ENCODE measurements at places on chromosomes 5 and 9.
A peak's percentile ranks its signal among the peaks of the same experiment; 100 is the strongest.

DNA sequence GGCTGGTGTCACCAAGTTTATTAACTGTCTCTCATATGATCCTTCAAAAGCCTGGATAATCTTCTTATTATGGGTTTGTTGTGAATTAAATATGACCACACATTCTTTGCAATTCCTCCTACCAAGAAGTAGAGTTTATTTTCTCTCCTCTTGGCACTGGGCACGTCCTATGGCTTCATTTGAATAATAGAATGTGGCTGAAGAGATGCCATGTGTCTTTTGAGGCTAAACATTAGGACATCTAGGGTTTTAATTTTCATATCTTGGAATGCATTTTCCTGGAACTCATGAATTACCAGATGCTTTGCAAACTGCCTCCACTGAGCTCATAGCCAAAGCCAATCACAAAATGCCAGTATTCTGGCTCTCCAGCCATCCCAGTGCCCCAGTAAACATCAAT is 19.9 kb upstream of the SCGB3A2 start:
- no peak for DNase-seq

- DNase-seq = peak; percentile 80
These were observed 15.5 kb downstream of the CARD19 start for GRCh38 chr9:93111371-93112115.

GRCh38 chr9:89044104-89044503 is 52.8 kb downstream of the S1PR3 start:
- no peak for DNase-seq

DNA sequence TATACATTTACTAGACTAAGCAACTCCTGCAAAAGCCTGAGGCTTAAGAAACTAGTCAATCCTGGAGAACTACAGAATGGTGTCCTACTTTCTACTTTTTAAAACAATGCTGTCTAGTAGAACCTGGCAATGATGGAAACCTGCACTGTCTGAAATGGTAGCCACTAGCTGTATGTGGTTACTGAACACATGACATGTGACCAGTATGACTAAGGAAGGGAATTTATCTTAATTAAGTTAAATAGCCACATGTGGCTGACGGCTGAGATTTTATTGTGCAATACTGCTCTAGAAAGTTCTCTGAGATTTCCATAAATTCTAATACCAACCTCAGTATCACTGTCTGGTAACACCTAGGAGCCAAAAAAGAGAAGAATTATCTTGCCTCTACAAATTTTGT is 44.9 kb upstream of the RAPGEF6 start:
- DNase-seq = peak; percentile 77

- no peak for DNase-seq
These were observed 49.0 kb downstream of the ADAMTS2 start for GRCh38 chr5:179296150-179296821.

GRCh38 chr9:97726716-97727115 is 29.6 kb upstream of the XPA start:
- no peak for DNase-seq

GRCh38 chr9:18675973-18676372 is 202.0 kb downstream of the ADAMTSL1 start:
- no peak for DNase-seq

GRCh38 chr9:92762781-92763708 is 1.6 kb downstream of the BICD2 start:
- DNase-seq = no peak

GRCh38 chr9:76431601-76432000 is 27.4 kb upstream of the GCNT1 start:
- no peak for DNase-seq

DNA sequence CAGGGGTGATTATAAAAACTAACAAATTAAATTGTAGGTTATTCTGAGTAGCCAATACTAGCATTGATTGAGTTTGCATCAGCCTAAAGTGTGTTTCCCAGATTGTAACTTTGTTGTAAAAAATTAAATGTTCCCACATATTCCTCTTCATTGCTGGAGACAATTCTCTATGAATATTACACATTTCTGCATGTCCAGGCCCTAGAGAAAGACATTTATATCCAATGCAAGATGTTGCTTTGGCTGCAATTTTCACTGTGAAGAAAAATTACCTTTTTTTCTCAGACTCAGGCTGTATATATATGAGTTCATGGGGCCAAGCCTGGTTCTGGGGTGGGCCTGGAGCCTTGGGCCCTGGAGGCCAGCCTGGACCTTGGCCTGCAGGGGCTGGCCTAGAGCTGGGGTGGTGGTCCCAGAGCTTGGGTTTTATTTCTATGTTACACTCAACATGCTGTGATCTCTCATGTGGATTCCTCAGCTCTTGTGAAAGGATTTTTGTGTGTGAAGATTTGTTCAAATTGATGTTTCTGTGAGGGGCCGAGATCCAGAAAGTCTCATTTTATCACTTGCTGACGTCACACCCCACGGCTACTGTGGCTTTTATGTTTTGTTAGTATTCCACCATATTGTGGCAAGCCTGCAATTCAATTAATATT is 232.5 kb downstream of the SPATA31A1 start:
- no peak for DNase-seq

- DNase-seq = no peak
These were observed 5.7 kb downstream of the NAIF1 start for GRCh38 chr9:128061275-128061960.

- no peak for DNase-seq
These were observed 31.0 kb upstream of the IL17B start for GRCh38 chr5:149410071-149410470.

- no peak for DNase-seq
These were observed 19.4 kb downstream of the EFNA5 start for GRCh38 chr5:107651325-107651724.

- no peak for DNase-seq
These were observed 272.1 kb upstream of the CDH6 start for GRCh38 chr5:30921388-30921787.

DNA sequence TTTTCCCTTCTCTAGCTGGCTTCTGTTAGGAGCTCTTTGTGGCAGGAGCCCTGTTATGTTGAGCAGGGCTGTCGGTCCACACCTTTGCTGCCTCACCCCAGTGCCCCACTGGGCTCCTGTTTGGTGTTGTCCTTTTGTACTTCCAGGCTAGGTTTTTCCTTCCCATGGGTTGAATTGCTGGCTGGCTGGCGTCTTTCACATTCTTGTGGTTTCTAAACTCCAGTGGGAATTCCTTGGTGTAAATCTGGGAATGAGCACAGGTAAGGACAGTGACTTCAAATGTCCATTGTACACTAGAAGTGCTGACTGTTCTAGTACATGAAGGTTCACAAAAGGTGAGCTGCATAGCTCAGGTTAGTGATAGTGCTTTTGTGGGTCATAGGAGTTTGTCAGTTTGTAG is 30.4 kb downstream of the RASGRF2 start:
- DNase-seq = no peak

DNA sequence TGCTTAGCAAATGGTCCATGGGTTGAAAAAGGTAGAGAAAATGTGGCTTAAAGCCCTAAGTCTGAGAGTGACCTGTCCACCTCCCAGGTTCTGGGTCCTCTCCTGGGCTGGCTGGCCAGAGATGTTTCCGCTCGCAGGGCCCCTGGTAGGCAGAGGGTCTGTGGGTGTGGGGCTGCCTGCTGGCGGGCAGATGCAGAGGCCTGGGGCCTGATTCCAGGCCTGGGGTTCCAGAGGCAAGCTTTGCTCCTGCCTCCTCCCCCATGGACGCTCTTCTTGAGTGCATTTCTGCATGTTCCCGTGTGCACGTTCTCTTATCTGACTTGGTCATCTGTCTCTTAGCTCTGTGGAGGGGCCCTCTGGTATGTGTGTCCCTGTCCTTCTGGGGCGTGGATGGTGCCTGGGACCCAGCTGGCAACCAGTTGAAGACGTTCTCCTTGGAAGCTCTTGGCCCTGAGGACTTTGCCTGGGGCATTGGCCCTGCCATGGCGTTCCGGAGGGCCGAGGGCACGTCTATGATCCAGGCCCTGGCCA is 3.8 kb downstream of the MIGA2 start:
- DNase-seq = no peak

DNA sequence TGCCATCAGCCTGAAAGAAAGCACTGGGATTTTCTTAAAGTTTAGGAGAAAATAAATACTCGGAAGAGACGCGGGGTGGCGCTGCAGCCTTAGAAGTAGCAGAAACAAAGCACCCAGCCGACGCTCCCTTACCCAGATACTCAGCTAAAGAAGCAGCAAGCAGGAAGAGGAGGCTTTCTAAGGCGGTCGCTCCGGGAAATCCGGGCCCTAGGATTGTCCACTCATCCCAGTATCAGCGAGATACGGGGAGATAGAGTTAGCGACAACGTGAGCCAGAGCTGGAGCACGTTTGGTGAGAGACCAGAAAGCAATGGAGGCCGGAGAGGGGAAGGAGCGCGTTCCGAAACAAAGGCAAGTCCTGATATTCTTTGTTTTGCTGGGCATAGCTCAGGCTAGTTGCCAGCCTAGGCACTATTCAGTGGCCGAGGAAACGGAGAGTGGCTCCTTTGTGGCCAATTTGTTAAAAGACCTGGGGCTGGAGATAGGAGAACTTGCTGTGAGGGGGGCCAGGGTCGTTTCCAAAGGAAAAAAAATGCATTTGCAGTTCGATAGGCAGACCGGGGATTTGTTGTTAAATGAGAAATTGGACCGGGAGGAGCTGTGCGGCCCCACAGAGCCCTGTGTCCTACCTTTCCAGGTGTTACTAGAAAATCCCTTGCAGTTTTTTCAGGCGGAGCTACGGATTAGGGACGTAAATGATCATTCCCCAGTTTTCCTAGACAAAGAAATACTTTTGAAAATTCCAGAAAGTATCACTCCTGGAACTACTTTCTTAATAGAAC is at the start of gene PCDHB2:
TSS of gene PCDHB2 (plus strand) at position 135 of the 782 bp plus-strand sequence. CDS start at position 311, 176 bp downstream.
- peak; percentile 1 for DNase-seq

GRCh38 chr9:792331-793260 is 48.9 kb upstream of the DMRT1 start:
- peak; percentile 4 for DNase-seq

DNA sequence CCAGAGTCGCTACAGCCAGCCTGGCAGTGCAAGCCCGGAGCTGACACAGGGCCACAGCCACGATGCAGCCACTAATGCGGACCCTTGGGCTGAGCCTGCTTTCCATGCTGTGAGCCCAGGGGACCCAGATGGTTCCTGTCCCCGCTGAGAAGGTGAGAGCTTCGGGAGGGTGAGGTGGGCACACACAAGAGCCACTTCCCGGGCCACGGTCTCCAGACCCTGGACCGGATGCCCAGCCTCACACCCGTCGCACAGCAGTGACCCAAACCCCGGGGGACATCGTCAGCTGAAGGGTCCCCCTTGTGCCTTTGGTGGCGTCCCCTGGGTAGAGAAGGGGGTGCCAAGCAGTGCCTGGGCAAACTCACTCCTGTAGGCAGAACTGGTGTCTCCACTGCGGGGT is 13.4 kb downstream of the PAEP start:
- DNase-seq = no peak

DNA sequence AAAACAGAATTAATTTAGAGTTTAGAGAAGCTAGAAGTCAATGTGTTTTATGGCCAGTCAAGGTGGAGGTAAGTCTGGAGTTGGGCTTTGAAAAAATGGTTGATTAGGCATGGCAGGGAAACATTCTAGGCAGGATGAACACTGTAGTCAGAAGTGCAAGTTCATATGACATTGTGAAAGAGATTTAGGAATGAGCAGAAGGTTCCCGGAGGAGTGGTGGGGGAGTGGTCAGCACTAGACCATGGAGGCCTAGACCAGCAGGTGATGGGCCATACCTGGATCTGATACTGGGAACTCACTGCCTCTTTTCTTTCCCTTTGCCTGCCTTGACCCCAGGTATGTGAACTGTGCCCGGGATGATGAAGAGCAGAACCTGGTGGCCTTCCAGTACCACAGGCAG is 16.6 kb downstream of the PRDM9 start:
- DNase-seq = no peak

GRCh38 chr9:97983589-97984187 is 547 bp downstream of the ANP32B start:
- peak; percentile 44 for DNase-seq

DNA sequence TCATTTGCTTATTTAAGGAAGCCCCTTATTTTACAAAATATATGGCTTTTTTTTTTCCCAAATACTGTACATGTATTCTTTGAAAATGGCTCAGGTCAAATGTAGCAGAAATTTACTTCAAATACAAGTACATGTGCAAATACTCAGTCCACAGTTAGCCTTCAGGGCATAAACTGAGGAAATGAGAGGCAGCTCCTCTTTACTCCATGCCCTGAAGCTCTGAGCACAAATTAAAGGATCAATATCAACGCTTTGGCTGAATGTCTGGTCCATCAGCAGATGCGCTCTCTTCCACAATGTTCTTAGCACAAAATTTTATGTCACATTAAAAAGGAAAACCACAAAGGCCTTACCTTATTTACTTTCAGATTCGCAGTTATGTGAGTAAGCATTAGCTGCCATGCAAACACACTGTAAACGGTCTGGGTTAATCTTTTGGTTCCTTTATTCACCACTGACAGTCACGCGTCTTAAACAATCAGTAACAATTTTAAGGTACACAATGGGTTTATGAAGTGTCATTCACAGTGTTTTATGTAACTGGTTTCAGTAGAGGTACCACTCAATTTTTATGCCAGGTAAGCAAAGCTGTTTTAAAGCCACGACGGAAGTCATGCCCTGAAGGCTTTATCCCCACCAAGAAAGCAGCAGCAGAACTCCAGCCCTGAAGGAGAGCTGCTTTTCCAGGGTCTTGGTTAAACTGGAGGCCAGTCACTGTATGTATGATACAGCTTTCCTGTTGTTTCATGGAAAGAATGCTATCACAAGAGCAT is 103.4 kb downstream of the OTULIN start:
- no peak for DNase-seq

GRCh38 chr5:138180183-138180782 is 1.4 kb downstream of the KIF20A start:
- DNase-seq = peak; percentile 80

DNA sequence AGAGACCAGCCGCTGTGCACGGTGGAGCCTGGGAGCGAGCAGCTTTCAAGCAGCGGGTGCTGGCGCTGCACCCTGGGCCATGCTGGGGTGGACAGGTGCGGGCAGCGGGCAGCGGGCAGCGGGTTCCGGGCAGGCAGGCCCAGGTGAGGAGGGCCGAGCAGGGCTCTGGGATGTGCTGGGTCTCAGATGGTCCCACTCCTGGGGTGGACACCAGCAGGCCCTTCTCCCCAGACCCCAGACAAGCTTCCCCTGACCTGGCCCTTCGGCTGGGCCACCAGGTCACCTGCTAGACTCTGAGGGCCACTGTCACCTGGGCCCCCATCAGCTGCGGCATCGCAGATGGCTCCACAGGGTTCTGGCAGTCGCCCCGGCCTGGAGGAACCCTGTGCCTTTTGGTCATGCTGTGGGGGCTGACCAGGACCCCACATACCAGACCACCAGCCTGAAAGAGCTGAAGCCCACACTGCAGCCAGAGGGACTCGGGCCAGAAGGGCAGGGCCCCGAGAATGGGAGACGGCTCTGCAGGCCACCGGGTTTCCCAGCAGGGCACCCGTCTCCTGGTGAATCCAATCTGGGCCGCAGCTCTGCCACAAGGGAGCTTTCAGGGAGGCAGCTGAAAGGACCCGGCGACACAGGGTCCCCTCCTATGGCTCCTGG is 2.0 kb downstream of the SLC6A19 start:
- DNase-seq = no peak

- DNase-seq = peak; percentile 14
These were observed 502.5 kb downstream of the PDE4D start for GRCh38 chr5:59390989-59391388.

DNA sequence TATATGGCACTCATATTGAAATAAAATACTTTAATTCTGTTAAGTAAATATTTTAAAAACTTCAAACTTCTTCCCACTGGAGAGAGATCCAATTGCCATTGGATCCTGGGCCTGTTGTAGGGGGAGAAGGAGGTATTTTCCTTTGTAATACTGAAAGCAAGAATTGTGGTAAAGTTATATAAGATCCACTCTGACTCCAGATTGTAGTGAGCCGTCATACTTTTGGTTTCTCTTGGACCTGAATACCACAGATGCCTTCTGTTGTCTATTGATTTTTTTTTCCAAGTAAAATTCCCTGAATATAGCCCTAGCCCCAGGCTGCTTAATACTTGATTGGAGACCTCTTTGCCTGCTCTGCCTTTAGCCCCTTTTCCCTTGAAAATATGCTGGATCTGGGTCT is 86.9 kb downstream of the ATG10 start:
- peak; percentile 45 for DNase-seq
